ENCODE measurements at places on chromosomes 6 and 20.

- DNase-seq, result no peak
Observed at GRCh38 chr6:136890986-136891385, 31.1 kb upstream of the SLC35D3 start.

DNA sequence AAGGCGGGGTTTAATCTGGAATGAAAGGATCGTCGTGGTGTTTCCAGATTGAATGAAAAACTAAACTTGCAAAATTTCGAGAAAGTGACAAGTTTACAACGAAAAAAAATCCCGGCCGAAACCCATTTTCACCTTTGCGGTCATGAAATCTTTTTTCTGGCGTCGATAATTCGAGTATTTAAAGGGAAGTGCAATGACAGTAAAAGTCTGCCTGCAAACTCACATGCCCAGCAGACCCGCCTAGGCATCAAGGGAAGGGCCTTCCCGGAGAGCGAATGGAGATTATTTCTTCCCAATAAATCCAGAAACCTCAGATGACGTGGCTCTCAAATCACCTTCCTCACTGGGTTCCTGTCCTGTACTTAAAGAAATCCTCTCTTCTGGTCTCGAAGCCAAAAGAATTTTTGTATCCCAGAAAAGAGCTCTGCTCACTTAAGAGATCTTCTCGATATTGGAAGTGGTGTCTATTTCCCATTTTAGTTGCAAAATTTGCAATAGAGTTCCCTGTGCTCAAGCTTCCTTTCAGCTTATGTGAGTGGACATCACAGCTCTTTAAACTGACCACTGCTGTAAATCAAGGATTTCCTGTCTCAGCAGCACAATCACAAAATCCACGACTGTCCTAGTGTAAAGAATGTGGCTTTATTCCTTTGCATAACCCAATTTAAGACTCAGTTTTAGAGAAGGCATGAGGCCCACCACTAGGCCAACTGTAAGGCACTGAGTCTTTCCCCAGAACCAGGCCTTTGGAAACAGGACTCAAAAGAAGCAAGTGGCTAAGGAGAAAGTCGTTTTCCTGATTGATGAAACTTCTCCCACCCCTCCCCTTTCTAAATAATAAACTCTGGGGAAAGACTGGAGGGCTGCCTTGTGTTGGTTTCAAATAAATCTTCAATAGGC, 3.9 kb downstream of the OLIG3 start:
- DNase-seq, result no peak

GRCh38 chr20:40495956-40496355, 193.1 kb downstream of the MAFB start:
- no peak for DNase-seq

- no peak for DNase-seq
Observed at GRCh38 chr6:43436577-43437282, 9.4 kb downstream of the ABCC10 start.

GRCh38 chr20:59299945-59300332, 472 bp upstream of the EDN3 start:
- DNase-seq, result no peak

- no peak for DNase-seq
Observed at GRCh38 chr6:12090714-12091113, 78.6 kb downstream of the HIVEP1 start.

DNA sequence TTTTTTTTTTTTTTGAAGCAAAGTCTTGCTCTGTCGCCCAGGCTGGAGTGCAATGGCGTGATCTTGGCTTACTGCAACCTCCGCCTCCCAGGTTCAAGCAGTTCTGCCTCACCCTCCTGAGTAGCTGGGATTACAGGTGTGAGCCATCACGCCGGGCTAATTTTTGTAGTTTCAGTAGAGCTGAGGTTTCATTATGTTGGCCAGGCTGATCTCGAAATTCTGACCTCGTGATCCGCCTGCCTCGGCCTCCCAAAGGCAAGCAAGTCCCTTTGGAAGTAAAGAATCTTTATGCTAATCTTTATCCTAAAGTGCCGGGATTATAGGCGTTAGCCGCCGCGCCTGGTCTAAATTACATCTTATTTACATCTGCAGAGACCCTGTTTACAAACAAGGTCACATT, 1.5 kb downstream of the PSMG4 start:
- no peak for DNase-seq

- peak; percentile 46 for DNase-seq
Observed at GRCh38 chr6:44456070-44456965, 68.8 kb downstream of the CDC5L start.

DNA sequence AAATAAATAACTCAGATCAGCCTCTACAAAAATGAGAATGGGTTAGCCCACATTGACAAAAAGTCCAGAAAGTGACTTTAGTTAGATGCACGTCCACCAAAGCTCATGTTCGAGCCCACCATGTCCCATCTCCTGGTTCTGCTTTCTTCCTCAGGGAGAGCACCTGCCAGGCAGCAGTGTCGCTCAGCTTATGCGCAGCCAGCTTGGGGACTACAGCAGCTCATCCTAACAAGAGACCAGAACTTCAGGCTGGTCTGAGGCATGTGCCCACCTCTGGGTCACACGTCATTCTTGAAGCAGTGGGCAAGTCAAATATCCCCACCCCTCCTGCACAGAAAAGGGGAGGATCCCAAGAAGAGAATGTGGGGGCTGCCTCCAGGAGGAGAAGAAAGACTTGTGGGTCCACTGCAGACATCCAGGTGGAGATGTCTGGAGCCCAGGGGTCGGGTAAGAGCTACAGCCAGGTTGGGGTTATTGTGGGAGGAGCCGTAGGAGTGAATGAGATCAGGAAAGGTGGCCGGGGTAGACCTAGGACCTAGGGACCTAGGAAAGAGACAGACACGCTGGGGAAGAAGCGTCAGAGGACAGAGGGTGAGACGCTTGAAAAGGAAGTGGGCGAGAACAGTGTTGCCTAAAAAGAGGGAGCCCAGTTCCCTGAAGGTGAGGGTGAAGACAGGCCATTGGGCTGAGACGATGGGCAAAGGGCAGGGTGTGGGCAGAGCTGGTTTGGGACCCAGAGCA, 52.5 kb downstream of the SSR1 start:
- DNase-seq, result no peak

DNA sequence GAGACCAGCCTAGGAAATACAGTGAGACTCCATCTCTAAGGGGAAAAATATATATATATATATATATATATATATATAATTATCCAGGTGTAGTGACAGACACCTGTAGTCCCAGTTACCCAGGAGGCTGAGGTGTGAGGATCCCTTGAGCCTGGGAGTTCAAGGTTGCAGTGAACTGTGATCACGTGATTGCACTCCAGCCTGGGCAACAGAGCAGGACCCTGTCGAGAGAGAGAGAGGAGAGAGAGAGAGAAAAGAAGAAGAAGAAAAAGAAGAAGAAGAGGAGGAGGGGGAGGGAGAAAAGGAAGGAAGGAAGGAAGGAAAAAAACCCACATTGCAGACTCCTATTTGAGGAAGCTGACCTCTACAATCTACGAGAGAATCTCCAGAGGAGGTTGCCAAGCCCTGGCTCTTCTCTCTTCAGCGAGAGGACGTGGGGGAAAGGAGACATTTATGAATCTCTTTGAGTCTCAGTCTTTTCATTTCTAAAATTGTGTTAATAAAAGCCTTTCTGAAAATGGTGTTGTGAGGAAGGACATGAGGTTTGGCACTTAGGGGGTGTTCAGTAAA, 49.7 kb downstream of the COL11A2 start:
- no peak for DNase-seq

DNA sequence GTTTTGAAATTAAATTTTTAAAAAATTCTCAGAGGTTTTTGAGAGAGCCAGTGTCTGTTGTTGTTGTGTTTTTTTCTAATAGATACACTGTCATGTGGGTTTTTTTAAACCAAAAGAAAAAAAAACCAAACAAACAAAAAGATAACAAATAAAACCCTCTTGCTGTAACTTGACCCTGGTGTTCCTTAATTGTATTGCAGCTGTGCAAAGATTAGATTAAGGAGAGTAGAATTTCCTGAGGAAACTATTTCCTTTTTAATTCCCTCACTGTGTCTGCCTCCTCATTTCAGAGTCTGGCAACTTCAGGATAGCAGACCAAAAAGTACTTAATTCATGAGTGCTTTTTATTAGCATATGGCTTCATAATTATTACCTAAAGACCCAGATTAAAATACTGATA, 281.9 kb downstream of the EPM2A start:
- no peak for DNase-seq

DNA sequence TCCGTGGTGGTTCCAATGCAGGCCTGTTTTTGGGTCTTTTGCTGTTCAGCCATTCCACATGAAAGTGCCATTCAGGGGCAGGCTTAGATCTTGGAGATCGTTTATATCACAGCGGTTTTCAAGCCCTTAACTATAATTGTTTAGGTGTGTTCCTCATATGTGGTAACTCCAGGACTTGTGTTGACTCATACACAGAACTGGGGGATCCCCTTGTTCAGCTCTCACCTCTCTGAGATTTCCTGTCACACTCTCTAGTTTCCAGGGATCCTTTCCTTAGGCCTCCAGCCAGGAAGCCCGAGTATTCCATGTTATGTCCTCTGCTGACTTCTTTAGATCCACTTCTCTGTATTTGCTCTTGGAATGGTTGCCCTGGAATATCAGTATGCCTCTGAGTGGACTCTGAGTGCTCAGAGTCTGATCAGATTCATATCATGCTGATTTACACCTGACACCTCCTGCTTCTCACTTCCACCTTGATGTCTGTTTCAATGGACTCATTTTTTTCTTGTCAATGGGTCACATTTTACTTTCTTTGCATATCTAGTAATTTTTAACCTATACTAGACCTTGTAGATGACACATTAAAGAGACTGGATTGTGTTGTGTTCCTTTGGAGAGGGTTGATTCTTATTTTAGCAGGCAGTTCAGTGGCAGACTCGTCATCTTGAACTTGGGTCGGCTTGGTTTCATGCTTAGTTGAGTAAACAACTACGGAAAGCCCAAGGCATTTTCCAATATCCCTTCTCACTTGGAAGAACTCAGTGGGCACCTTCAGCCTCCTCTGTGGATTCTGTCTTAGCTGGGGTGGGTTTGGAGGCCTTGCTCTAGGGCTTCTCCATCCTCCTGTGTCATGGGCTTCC, 13.1 kb downstream of the NTSR1 start:
- DNase-seq, result no peak

DNA sequence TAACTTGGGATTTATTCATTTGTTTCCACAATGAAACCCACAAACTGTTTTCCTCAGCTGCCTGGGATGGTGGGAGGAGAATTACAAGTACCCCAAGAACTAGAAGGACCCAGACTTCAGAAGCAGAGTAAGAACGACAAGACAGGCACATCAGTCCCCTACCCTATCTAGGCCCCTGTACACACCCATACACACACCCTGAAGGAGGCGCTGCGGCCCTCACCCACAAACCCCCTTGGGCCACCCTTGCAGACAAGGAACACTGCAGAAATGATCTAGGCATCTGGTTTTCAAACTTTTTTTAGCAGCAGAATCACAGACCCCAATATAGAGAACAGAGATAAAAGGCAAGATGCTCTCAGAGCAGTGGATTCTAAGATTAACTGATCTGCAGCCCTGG, 55.0 kb downstream of the TRERF1 start:
- DNase-seq, result no peak

- no peak for DNase-seq
Observed at GRCh38 chr6:13318821-13319220, 9.5 kb downstream of the TBC1D7 start.

DNA sequence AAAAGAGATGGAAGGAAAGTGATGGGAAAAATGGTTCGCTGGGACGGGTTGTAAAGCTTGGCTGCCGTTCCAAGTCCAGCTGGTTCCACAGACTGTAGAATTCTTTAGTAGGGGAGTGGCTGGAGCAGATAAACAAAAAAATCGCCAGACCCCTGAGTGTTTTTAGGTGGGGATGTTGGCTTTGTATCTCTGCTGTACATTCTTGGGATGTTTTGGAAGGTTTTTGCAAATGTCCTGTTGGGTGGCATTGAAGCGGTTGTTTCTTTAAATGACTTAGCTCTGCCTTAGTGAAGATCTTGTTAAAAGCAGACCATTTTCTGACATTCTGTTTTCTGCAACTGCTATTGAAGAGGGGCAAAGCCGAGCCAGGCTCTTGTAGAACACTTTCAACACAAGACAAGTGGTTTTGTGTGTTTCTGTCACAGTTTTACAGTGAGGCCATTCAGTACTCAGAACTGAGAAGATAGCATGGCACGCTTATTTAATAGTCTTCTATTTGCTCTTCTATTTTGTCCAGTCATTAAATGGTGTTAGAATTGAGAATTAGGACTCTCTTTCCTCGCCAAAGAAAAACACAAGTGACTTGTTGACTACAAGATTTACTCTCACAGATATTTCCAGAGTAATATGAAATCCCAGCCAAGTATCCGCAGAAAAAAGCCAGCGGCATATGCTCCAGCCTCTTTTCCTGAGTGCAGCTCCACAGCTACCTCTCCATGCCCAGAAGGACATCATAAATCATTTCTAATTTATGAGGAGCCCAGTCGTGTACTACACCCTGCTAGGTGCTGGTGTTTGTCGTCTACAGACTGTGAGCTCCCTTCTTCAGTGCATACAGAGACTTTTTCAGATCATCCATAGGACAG, 65.8 kb downstream of the PHACTR2 start:
- DNase-seq, result no peak

DNA sequence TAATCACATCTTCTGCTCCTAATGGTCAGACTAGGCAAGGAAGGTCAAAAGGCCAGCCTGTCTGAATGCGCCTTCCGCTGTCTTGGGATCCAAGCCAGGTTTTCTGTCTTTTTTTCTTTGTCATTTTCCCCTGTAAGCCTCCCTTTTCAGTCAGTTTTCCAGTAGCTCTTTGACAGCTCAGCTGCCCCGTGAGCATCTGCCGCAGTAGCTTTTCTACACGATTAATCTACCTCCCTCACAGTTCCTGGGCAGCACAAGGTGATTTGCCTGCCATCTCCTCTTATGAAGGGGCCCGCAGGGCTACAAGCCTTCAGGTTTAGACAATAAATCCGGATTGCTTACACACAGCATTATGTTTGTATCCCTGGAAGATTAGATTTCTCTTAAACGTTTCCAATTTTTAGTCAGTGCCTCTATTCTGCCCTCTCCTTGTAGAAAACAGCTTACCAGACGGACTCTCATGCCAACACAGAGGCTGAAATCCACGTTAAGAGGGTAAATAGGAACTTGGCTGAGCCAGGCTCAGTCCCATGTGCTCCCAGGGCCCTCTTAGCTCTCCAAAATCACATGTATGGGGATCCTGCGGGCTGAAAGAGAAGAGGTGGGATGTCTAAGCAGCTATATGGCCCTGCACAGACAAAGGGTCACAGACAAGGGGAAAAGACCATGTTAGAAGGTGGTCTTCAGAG, 77.2 kb downstream of the LY86 start:
- DNase-seq, result no peak

DNA sequence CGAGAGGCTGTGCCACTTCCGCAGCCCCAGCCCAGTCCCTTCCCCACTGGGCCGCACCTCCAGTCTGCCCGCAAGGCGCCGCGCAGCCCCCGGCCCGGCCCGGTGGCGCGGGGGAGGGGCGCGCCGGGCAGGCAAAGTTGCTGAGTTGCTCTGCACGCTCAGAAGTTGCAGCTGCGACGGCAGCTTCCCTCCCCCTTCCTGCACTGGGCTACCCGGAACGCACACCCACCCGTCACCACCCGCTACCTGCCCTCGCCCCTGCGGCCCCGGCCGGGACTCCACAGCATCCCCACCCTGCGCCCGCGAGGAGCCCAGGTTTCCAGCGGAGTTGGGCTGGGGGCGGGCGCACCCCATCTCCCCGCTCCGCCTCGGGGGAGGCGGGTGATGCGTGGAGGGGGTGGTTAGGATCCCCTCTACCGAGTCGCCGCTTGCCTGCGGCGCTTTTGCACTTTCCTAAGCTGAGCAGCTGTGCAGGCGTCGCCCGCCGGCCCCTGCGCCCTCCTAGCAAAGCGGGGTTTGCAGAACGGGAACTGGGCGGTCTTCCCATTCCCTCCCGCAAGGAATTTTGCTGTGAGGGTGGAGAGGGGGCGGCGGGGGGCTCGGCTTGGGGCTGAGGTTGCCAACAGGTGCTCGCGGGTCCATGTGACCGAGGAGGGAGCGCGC, 55.9 kb upstream of the RREB1 start:
- peak; percentile 26 for DNase-seq
